ENCODE measurements at places on chromosomes 7 and 10.

- no peak for DNase-seq
- H3K27ac ChIP-seq: no peak overlapping the region
- no peak overlapping the region for H3K4me3 ChIP-seq
- no peaks in the 10 kb centered on the region for H3K27me3 ChIP-seq
- no peaks in the 10 kb centered on the region for H3K4me1 ChIP-seq
Measured at GRCh38 chr10:8023851-8024250, 30.6 kb upstream of the GATA3 start.

GRCh38 chr10:52768001-52768532 is 4.5 kb downstream of the MBL2 start:
- H3K27ac ChIP-seq: no peak overlapping the region
- no peak overlapping the region for H3K4me3 ChIP-seq
- no peak for DNase-seq

- H3K27me3 ChIP-seq: no peaks in the 10 kb centered on the region
- H3K4me3 ChIP-seq: no peak overlapping the region
- DNase-seq: no peak
- H3K4me1 ChIP-seq: no peaks in the 10 kb centered on the region
- no peaks in the 10 kb centered on the region for H3K36me3 ChIP-seq
Measured at GRCh38 chr10:60352105-60352504, 37.6 kb downstream of the ANK3 start.

DNA sequence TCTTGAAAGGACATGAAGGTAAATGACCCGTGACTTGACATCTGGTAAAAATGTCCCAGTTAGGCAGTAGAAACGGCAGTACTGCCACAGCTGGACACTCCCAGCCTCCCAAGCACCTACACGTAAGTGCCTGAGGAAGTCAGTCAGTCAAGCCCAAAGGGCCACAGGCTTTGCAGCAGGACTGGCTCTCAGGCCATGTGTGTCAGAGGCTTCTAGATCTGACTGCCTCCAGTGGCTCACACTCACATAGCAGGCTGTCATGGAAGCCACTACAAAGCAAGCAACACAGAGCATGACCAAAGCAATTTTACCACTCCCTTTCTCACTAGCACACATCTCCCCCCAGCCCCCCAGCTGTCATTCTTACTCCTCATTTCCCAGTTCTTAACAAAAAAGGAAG is 17.8 kb upstream of the CCNJ start:
- H3K27ac ChIP-seq: no peak overlapping the region
- H3K27me3 ChIP-seq: no peaks in the 10 kb centered on the region
- no peaks in the 10 kb centered on the region for H3K36me3 ChIP-seq
- no peak overlapping the region for H3K4me3 ChIP-seq
- no peaks in the 10 kb centered on the region for H3K4me1 ChIP-seq
- DNase-seq: no peak

DNA sequence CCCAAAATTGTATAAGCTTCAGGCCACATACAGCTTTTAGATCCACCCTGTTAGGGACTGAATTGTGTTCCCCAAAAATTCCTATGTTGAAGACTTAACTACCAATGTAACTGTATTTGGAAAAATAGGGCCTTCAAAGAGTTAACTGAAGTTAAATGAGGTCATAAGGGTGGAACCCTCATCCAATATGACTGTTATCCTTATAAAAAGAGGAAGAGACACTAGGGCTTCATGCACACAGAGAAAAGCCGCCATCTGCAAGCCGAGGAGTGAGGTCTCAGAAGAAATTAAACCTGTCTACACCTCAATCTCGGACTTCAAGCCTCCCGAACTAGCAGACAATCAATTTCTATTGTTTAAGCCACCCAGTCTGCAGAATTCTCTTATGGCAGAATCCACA is 317.9 kb upstream of the NFE2L3 start:
- H3K4me3 ChIP-seq: no peak overlapping the region
- H3K27me3 ChIP-seq: no peaks in the 10 kb centered on the region
- no peaks in the 10 kb centered on the region for H3K4me1 ChIP-seq

GRCh38 chr7:134474828-134475227 is 15.9 kb upstream of the AKR1B1 start:
- no peak for DNase-seq
- no peaks in the 10 kb centered on the region for H3K4me1 ChIP-seq

- no peak overlapping the region for H3K4me3 ChIP-seq
- H3K36me3 ChIP-seq: no peaks in the 10 kb centered on the region
- no peak overlapping the region for H3K27ac ChIP-seq
- no peak for DNase-seq
- no peaks in the 10 kb centered on the region for H3K27me3 ChIP-seq
- H3K4me1 ChIP-seq: no peaks in the 10 kb centered on the region
Measured at GRCh38 chr7:127920787-127921438, 110.3 kb downstream of the LRRC4 start.

DNA sequence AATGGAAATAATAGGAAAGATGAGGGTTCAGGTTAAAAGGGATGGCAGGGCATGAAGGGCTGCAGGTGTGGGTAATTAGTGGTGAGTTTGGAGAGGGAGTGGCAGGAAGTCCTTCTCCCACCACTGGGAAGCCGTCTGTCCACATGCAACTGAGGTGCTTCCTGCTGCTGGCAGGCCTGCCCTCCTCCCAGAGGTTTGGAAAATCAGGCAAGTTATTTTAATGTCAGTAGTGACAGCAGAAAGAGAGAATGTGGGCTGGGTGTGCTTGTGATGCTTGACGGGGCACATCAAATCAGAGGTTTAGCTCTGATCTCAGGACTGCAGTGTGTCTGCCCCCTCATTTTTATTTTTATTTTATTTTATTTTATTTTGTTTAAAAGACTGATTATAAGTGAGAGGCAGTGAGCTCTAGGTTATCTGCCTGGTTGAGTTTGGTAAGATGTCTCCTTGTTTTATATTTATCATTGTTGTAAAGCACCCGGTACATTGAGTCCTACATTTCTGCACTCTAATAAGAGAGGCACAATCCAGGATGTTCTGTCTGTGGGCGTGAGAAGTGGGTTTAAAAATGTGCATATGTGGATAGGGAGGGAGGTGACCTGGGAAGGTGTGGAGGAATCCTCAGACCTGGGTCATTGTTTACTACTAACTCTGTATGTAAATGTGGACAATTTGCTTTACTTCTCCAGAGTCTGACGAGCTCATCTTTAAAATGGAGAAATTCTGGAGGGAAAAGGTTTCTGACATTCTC is 504.4 kb downstream of the LRMDA start:
- H3K27ac ChIP-seq: no peak overlapping the region
- H3K4me3 ChIP-seq: no peak overlapping the region
- no peaks in the 10 kb centered on the region for H3K4me1 ChIP-seq
- no peaks in the 10 kb centered on the region for H3K36me3 ChIP-seq
- DNase-seq: no peak

GRCh38 chr10:133191651-133192050 is 31.6 kb downstream of the KNDC1 start:
- no peaks in the 10 kb centered on the region for H3K27me3 ChIP-seq
- no peaks in the 10 kb centered on the region for H3K4me1 ChIP-seq
- DNase-seq: no peak
- H3K36me3 ChIP-seq: no peaks in the 10 kb centered on the region
- H3K27ac ChIP-seq: no peak overlapping the region

DNA sequence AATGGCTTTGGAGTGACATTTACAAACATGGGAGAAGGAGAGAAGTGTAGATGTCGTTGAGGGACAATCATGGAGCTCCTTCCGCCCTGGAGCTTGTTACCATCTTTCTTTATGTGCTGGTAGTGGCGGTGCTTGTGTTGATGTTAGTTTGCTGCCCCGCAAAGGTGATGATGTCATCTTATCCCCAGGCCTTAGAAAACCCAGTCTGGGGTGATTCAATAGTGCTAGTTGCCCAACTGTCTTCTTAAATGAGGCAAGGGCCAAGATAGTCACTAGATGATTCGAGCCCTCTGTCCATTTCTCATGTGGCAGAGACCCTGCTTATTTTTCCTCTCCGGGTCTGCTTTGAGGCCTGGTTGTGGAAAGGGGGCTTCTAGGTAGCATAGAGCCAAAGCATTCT is 277.4 kb downstream of the CCSER2 start:
- H3K4me1 ChIP-seq: no peaks in the 10 kb centered on the region
- H3K36me3 ChIP-seq: no peaks in the 10 kb centered on the region
- no peak overlapping the region for H3K4me3 ChIP-seq
- no peaks in the 10 kb centered on the region for H3K27me3 ChIP-seq
- no peak overlapping the region for H3K27ac ChIP-seq

DNA sequence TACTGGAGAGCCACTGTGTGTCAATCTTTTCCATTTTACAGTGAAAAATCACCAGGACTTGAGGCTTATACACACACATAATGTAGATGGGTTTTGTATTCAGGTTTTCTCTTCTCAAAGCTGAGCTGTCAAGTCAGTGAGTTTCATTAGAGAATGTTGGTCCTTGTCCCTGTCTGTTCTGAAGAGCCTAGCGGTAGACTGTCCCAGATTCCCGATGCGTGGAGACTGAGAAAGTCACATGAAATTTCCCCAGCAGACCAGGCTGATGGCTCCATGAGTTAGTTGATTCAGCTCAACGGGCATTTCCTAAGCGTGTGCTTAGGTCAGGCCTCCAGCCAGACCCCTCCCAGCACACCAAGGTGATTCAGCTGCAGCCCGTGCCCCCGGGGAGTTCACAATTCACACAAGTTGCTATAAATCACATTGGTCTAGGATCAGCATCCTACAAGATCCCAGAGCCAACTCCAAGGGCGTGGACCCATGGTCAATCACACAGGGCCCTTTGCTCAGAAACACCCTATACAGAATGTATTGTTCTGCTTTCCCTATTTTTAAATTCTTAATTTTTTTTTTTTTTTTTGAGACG is 17.2 kb downstream of the CHST15 start:
- peaks cover 16% of the 10 kb centered on the region for H3K4me1 ChIP-seq
- H3K27ac ChIP-seq: no peak overlapping the region
- no peak for DNase-seq
- H3K4me3 ChIP-seq: no peak overlapping the region

DNA sequence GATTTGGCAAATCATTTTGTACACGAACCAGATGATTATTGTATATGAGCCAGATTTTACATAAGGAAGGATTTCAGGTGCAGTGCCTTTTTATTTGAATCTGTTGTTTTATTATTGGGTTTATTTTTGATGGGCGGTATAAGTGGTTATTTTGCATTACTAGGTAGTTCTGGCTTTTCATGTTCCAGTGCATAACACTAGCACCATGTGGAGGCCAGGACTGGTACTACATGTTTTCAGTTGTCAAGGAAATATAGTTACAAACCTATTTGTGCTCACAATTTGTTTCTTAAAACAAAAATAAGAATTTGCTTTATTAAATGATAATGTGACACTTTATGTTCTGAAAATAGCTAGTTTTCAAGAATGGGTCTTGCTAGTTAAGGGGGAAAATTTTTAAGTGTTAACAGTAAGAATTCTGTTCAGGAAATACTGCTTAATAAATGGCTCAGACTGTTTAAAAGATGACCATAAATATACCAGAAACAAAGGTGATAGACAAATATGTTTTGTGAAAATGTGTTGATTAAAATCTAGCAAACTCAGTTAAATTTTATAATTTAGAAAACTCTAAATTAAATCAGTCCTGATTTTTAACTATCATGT is 7.1 kb upstream of the SEMA3E start:
- no peaks in the 10 kb centered on the region for H3K4me1 ChIP-seq
- no peaks in the 10 kb centered on the region for H3K27me3 ChIP-seq
- DNase-seq: no peak
- H3K36me3 ChIP-seq: no peaks in the 10 kb centered on the region
- H3K27ac ChIP-seq: no peak overlapping the region

- no peaks in the 10 kb centered on the region for H3K27me3 ChIP-seq
- no peaks in the 10 kb centered on the region for H3K4me1 ChIP-seq
- no peak overlapping the region for H3K4me3 ChIP-seq
- no peak overlapping the region for H3K27ac ChIP-seq
- DNase-seq: peak; percentile 32
Measured at GRCh38 chr7:43808410-43808809, 49.9 kb downstream of the BLVRA start.

GRCh38 chr7:140641524-140642195 is 1.0 kb upstream of the DENND2A start:
- H3K27ac ChIP-seq: no peak overlapping the region
- no peaks in the 10 kb centered on the region for H3K36me3 ChIP-seq
- no peak for DNase-seq
- H3K4me3 ChIP-seq: no peak overlapping the region

- no peak overlapping the region for H3K27ac ChIP-seq
- H3K27me3 ChIP-seq: no peaks in the 10 kb centered on the region
- peaks cover 10% of the 10 kb centered on the region for H3K36me3 ChIP-seq
- H3K4me3 ChIP-seq: no peak overlapping the region
Measured at GRCh38 chr10:100148353-100149211, 37.2 kb downstream of the ERLIN1 start.

DNA sequence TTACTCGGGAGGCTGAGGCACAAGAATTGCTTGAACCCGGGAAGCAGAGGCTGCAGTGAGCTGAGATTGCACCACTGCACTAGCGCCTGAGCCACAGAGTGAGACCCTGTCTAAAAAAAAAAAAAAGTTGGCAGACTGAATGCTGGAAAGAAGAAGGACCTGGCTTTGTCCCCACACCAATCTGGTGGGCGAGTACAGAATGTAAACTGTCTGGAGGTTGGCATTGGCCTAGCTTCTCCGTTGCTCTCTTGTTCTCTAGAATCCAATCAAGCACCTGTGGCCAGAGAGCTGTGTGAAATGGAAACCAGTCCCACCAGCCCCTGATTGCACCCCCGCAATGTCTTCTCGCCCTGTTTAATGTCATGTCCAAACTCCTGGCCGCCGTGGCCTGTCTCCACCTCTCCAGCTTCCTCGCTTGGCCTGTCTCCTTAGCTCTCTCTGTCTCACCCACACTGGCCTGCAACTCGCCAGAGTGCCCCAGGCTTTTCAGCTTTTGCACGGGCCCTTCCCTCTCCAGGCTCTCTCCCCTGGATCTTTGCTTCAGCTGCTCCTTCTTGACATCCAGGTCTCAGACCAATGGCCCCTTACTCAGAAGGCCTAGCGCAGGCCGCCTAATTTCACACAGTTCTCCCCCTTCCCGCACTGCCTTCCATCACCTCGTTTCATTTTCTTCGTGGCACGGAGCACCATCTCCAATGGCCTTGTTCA is 670 bp upstream of the AGK start:
- H3K27me3 ChIP-seq: no peaks in the 10 kb centered on the region
- no peak for DNase-seq
- H3K36me3 ChIP-seq: no peaks in the 10 kb centered on the region
- peaks cover 16% of the 10 kb centered on the region for H3K4me1 ChIP-seq
- H3K4me3 ChIP-seq: peak overlapping the region; percentile 86
- H3K27ac ChIP-seq: peak overlapping the region; percentile 61

DNA sequence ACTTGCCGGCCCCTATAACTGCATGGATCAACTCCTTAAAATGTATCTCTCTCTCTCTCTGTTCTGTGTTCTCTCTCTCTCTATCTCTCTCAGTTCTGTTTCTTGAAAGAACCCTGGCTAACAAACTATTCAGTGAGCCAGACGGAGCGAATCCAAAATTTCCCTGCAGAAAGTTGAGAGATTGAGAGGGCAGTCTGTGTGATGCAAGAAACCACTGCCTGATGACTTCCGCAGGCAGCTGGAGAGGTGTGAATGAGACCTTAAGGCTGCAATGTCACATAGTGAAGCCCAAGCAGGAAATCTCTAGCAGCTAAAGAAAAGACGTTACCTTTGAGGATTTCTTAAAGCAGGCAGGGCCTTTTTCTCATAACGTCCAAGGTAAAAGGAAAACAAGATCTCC is 17.3 kb downstream of the FAM107B start:
- DNase-seq: no peak
- no peaks in the 10 kb centered on the region for H3K27me3 ChIP-seq
- no peak overlapping the region for H3K4me3 ChIP-seq

Data from CD8-positive, alpha-beta memory T cell (primary cell).